Neural progenitor cell (in vitro differentiated cells): ENCODE measurements at places on chromosomes 3 and 15. TPM values are rescaled to one million over a fixed set of nuclear protein-coding genes. Genes with fewer than 3 reads are reported as not detected.

HOMER2 gene
- total RNA-seq: 25.4 and 259 TPM in 2 replicates

AADACL2 gene
- not detected in 2 replicates for total RNA-seq

ZNF860 gene
- 0.22 and 0.43 TPM in 2 replicates for total RNA-seq

PLSCR5 gene
- not detected in 2 replicates for total RNA-seq

FAM174B gene
- 8.6 and 10.1 TPM in 2 replicates for total RNA-seq
